ENCODE measurements at places on chromosomes 5 and 9.

GRCh38 chr9:130337318-130337717, 71.8 kb downstream of the HMCN2 start:
- DNase-seq = no peak

DNA sequence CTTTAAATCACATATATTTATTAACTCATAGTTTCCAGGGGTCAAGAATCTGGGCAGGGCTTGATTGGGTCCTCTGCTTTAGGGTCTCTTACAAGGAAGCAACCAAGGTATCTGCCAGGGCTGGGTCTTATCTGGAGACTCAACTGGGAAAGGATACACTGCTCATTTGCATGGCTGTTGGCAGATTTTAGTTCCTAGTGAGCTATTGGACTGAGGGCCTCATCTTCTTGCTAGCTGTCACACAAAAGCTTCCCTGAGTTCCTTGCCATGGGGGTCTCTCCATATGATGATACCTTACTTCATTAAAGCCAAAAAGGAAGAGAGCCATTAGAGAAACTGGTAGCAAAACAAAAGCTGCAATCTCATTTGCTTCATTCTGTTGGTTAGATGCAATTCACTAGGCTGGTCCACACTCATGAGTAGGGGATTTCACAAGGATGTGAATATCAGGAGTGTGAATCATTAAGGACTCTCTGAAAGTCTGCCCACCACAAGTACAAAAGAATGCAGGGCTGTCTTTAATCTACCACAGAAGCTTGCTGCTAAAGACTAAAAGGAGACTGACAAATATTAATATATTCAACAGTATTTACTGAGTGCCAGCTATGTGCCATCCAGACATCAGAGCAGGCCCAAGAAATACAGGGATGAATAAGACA, 42.0 kb upstream of the TIMD4 start:
- DNase-seq = no peak

- DNase-seq = no peak
Observed at GRCh38 chr9:2227144-2227867, 212.2 kb downstream of the SMARCA2 start.

- DNase-seq = no peak
Observed at GRCh38 chr5:56698463-56699381, 116.6 kb upstream of the MAP3K1 start.

DNA sequence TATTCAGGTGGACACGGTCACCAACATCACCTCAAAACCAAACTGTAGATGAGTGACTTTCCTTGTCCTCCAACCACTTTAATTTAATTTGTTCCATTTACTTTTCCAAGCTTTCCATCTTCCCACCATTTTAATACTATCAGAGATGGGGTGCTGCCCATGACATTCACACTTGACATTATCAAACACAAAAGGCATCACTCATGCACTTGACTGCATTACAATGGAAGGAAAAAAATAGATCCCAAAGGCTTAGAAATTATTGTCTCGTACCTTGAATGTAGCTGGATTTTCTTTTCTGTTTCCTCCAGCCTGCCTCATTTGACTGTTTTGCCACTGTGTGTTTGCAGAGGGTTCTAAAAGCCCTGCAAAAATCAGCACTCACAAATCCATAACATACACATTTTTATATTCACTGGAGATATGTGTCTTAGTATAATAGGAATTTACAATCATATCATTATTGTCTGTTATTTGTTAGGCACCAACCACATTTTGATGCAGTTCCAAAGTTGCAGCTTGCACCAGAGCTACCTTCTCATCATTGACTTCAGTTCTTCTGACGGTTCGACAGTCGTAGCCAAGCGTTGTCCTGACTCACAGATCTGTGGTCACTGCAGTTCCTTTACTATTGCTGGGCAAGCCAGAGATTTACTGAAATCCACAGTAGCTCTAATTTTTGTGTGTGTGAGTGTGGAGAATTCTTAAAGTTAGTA, 712.3 kb upstream of the WWC1 start:
- DNase-seq = no peak

DNA sequence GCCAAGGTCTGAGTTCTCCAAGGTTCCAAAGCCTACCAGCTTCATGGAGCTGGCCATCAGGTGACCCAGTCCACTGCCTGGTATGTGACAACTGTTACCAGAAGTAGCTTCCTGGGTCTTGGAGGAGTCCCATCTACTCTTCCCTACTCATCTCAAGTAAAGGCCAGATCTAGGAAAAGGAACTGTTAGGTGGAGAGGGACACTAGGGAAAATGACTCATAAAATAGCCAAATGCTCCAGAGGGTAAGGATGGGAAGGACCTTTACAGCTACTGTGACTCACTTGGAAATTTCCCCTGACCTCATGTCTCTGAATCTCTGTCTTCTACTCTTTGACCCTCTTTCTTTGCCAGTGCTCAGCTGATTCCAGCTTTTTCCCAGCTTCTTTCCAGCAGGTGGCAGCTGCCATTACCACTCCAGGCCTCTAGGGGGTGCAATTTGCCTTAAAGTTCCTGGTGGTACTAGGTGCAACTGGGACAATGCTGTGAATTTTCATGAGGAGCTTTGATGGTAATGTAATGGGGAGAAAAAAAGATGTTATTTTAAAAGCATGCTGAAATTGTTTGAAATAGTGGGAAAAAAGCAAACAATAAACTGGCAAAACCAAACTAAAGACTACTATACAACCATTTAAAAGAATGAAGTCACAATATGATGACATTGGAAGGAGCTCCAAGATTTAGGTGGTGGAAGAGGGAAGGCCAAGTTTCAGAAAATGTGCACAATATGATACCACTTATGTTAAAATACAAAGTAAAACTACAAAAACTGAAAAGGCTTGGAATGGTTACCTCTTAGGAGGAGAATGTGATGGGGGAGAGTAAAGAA, 27.1 kb upstream of the MYORG start:
- peak; percentile 66 for DNase-seq

- no peak for DNase-seq
Observed at GRCh38 chr9:87599901-87600610, 102.4 kb downstream of the DAPK1 start.

- no peak for DNase-seq
Observed at GRCh38 chr9:18544456-18544855, 70.5 kb downstream of the ADAMTSL1 start.

GRCh38 chr5:77483682-77484081, 8.4 kb downstream of the WDR41 start:
- DNase-seq = no peak

GRCh38 chr5:127587246-127587917, 61.5 kb upstream of the CTXN3 start:
- DNase-seq = no peak

GRCh38 chr9:120914953-120915352, 11.6 kb downstream of the TRAF1 start:
- DNase-seq = no peak

- no peak for DNase-seq
Observed at GRCh38 chr5:154696891-154697290, 58.3 kb upstream of the LARP1 start.

GRCh38 chr5:166188501-166189325, 2102.7 kb upstream of the WWC1 start:
- no peak for DNase-seq

- peak; percentile 68 for DNase-seq
Observed at GRCh38 chr9:121121582-121122087, 46.9 kb downstream of the CNTRL start.

- DNase-seq = no peak
Observed at GRCh38 chr9:89663614-89663970, 58.8 kb downstream of the GADD45G start.

DNA sequence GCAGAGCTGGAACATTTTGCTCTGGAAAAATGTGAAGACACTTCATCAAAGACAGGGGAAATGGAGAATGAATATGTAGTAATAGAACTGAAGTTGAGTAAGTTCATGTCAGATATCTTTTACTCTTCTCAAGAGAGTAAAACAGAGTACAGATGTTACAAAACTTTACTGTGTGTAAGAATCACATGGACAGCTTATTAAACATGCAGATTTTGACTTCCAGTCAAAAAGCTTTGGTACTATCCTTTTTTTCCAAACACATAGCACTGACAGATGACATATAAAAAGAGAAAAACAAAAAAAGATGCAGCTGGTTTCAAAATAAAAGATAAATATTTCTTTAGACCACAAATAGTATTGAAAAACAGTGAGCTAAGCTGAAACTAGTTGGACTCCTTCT, 115.4 kb downstream of the FBN2 start:
- no peak for DNase-seq

DNA sequence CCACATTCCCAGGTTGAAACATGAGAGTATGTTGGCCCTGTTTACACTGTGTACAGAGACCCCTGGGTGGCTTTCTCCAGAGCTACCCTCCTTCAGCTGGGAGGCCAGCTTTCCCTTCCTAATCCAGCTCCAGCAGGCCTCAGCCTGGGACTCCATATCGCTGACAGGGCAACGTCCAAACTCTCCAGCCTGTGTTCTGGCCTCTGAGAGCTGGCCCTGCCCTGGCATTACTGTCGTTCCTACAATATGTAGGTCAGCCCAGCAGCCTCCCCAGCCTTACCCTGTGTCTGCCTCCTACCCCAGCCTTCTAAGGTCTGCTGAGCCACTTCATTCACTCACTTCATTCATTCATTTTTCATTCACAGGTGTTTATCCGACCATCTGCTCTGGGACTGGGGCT, 8.3 kb upstream of the EEIG1 start:
- DNase-seq = no peak

GRCh38 chr5:63261695-63262094, 683.1 kb downstream of the LRRC70 start:
- no peak for DNase-seq

- DNase-seq = no peak
Observed at GRCh38 chr5:20958641-20959040, 970.6 kb upstream of the CDH18 start.

- no peak for DNase-seq
Observed at GRCh38 chr9:128003966-128004604, 23.3 kb upstream of the EEIG1 start.

DNA sequence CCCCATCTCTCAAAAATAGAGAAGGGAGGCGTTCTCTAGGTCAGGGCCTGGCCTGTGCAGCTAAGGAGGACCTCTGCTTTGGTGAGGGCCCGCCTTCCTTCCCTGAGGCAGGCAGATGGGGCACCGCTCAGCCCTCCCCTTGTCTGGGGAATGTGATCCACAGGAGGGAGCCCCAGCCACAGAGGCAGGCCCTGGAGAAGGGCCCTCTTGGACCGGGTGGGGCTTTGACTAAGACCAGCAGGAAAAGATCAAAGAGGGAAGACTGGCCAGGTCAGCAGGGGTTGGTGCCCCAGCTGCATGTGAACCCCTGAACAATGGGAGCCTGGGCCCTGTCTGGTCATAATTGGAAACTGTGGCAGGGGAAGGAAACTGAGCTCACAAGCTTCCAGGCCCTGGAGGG, 21.9 kb downstream of the PTPA start:
- DNase-seq = no peak

DNA sequence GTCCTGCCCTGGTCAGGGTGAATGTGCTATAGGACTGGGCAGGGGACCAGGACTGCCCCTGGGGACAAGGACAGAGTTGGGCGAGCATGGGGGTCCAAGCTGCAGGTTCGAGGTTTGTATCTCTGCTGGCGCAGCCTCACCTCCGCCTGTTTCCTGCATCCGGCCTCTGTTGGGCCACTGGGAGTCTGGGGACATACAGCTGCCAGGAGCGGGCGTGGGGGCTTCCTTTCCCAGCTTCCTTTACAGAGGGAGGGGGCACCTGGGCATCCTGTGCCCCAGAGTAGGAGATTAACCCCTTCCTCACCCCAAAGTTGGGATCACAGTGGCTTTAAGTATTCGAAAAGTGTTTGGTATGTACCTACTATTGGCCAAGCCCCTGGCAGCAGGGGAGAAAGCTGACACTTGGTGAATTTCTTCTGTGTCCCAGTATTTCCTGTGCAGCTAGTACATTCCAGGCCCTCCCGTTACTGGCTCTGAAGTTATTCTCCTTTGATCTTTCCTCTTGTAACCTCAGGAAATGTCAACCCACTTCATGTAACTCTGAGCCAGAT, 19.0 kb downstream of the OLFML2A start:
- no peak for DNase-seq

DNA sequence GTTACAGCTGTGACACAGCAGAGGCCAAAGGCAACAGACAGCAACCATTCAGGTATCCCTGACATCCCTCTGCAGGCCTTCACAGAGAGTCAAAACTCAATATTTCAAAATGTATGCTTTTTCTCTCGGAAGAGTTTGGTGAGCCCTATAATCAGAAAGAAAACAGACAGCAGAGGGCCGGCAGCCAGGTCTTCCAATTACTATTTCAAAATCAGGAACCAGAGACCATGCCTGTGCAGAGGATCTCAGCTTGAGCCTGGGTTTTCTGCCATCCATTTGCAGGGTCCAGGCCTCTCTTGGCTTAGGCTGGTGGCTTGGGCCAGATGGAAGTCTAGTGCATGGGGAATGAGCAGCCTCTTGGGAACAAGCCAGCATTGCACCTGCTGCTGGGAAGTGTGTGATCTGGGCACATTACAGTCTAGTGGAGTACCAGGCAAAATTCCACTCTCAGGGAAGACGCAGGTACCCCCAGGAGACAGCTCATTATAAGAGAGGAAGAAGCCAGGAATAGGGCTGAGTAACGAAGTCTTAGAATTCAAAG, 231.3 kb downstream of the ENC1 start:
- no peak for DNase-seq

DNA sequence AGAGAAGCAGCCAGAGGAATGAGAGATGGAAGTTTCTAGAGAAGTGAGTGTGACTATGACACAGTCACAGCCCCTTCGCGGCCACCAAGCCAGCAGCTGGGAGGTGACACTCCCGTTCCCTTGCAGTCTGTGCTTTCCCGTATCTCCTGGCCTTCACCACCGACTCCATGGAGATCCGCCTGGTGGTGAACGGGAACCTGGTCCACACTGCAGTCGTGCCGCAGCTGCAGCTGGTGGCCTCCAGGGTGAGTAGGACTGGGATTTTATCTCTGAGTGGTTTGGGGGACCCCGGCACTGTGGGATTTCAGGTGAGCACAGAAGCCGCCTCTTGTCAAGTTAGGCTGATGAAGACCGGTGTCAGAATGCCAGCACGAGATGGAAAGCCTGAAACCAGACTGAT, 12.1 kb upstream of the SLC2A8 start:
- DNase-seq = no peak

- no peak for DNase-seq
Observed at GRCh38 chr5:69231851-69232250, 2.8 kb upstream of the CDK7 start.

DNA sequence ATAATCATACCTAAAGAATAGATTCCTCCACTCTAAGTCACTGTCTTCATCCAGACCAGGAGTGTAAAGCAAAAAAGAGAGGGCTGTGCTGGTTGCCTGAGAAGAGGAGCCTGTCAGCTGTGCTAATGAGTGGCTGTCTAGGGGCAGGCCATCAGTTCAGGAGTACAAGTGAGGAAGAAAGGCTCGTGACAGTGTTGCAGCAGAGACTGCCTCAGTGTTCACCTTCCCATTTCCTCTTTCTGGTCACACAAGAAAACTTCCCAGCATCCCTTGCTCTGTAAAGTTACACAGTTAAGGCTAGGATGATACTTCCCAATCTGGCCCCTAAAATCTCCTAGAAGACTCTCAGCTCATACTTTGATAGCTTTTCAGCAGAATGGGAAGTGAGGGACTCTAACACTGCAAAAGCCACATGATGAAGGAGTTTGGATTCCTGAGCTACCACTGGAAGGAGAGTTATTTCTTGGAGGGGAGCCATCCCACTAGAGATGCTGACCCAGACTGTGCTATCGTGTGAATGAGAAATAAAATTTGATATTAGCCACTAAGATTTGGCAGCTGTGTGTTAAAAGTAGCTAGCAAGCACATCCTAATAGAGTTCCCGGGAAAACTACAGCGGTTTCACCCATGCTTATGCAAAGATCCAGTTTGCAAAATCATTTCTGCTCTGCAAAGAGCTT, 67.1 kb downstream of the ADAMTS12 start:
- DNase-seq = no peak

- DNase-seq = no peak
Observed at GRCh38 chr5:134101686-134102439, 12.6 kb upstream of the TCF7 start.
